Lower lobe of right lung (tissue), 2 donors: ENCODE measurements at places on chromosomes 12 and 14.

DNA sequence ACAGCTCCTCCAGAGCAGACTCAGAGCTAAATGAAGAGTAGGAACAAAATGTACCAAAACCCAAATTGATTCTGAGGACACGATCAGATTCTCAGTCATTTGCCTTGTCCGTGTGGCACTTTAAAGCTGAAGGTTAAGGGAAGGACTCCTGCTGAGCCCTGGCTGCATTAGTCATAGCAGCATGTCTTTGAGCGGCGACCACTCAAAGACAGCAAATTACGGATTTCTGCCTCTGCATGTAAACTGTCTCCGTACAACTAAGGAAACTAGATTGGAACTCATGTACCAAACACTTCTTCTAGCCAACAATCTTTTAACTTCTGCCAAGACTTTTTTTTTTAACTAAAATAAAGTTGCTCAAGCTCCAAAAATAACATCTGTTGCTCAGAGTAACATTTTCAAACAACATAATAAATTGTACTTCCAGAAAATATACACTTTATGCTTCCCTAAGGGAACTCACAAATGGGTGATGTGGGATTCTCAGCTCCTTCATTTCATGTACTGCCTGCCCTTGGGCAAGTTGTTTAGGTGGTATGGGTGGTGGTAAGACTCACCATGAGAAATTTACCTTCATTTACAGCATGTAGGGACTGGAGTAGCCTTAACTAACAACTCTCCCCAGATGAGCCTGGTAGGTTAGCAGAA, 56.1 kb downstream of the RERG start:
- DNase-seq: no peak

GRCh38 chr14:86404425-86404824, 874.5 kb downstream of the FLRT2 start:
- no peak for DNase-seq

GRCh38 chr12:123998344-123998990, 25.5 kb downstream of the ZNF664 start:
- DNase-seq: no peak

- no peak for DNase-seq
These were observed 199.0 kb downstream of the KIF26A start for GRCh38 chr14:104337351-104337750.

DNA sequence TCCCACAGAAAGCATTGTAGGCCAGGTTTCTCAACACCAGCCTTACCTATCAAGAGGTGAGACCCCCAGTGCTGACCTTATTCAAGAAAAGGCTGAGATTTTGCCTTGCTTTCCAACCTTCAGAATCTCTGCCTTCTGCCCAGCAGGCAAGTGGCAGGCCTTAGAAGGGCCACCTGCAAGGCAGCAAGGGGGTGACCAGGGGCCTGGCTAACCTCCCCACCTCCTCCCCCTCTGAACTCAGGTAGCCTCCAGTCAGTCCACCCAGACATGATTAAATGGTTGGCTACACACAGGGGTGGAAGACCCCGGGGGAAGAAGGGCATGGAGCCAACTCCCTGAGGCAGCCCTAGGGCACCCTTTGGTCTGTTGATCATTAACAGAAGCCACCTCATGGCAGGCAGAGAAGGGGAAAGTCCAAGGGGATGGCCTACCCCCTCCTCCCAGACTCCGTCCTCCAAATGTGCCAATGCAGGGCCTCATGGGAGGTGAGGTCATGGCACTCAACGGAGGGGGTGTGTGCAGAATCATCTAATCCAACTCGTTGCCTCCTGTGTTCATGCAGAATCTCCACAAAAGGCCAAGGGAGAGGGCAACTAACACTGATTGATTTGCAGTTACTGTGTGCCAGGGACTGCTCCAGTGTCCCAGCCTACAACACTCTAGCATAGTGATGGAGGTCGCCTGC, 8.5 kb downstream of the ZFP36L1 start:
- DNase-seq: no peak

GRCh38 chr12:95072900-95073697, at the start of gene NR2C1:
TSS of gene NR2C1 (minus strand) at chr12:95073618. CDS start at chr12:95067384, 6,234 bp downstream.
- peak; percentile 95 for DNase-seq

- DNase-seq: no peak
These were observed 223.7 kb downstream of the CHST11 start for GRCh38 chr12:104680491-104680890.

DNA sequence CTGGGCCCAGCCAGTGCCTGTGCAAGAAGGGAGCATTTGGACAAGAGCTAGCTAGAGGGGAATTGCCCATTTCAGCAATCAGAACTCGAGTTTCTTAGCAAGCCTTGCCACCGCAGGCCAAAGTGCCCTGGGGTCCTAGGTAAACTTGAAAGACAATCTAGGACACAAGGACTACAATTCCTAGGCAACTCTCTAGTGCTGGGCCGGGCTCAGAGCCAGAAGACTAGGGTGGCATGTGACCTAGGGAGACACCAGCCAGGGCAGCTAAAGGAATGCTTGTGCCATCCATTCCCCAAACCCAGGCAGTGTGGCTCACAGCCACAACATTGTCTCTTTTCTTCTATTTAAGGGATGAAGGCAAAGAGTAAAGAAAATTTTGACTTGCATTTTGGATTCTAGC, 205.0 kb downstream of the BMP4 start:
- no peak for DNase-seq

- DNase-seq: no peak
These were observed 141.3 kb upstream of the PLEKHG7 start for GRCh38 chr12:92561543-92561899.

DNA sequence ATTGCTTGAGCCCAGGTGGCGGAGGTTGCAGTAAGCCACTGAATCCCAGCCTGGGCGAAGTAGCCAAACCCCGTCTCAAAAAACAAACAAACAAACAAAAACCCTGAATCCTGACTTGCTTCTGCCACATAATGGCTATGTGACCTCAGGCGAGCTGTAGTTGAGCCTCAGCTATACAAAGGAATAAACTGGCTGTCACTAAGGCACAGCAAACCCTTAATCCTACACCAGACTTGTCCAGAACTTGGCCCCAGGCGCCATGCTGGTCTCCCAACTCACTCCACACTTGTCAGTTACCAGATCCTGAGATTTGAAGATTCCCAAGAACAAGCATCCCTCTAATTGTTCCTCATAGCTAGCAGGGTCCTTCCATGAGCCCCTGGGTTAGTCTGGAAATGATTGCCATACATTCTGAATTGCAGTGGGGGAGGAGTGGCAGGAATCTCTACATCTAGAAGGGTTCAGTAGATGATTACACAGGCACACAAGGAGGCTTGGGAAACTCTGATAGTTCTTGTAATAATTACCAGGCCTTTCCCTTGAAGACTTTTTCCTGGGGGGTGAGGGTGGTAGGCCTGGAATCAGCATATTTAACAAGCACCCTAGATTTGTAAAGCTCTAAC, 9.9 kb downstream of the MAP3K12 start:
- no peak for DNase-seq

DNA sequence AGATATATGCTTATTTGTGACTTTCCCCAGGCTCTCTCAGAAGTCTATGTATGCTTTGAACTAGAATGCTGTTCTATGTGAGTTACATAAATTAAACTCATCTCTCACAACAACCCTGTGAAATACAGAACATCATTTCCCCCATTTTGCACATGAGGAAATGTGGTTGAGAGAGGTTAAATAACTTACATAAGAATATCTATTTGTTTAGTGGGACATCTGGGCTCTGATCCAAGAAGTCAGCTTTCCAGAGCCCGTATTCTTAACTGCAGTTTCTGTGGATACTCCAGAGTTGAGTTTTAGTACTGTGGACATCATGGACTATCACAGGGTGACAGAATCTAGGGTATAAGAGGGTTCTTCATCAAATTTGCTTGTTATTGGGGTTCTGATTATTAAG, 242.5 kb upstream of the ARHGAP5 start:
- DNase-seq: no peak

DNA sequence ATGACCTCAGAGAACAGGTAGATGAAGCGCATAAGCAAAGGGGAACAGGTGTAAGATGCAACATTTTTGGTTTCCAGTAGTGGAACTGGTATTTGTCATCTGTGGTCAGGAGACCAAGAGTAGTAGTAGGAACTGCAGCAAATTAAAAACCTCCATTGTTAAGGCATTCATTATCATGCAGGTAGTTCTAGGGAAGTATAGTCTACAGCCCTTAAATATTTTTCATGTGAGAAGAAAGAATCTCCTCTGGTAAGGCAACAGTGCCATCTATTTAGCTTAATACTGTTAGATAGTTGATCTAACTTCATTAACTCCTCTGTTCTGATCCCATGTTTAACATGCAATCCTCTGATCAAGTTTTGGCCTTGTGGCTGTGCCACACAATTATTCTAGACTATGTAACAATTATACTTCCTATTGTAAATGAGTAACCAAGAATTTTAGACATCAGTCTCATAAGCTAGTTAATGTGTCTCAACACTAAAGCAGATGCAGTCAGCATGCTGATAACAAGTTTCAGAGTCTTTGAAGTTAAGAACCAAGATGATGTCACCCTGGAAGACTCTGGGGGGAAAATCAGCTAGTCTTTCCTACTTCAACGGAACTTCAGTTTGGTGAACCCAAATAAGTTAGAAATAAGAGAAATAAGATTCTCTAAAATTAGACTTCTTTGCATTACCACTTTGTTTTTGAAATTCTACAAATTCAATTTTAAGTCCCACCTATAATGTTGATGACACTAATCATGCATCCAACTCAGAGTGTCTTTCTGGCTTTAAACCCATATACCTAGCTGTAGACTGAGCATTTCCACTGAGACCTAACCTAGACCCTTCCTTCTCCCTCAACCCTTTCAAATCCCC, 70.9 kb downstream of the STXBP6 start:
- no peak for DNase-seq

- DNase-seq: no peak
These were observed 92.8 kb upstream of the TMCC3 start for GRCh38 chr12:94743174-94743573.

DNA sequence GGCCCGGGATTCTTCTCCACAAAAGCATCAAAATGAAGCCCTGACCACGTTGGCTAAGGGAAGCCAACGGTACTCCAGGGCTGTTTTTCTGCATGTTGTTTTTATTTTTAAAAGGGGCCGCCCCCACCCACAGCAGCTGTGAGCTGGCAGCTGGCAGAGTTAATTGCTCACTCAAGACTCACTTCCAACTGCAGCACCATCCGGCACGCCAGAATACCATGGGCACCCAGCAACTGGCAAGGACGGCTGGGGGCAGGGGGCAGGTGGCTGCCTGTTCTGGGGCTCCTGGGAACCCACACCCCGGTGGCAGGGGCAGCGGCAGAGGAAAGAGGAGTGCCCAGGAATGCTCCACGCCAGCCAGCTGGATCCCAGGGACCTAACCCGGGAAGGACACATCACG, 44.3 kb downstream of the NCOR2 start:
- DNase-seq: no peak

DNA sequence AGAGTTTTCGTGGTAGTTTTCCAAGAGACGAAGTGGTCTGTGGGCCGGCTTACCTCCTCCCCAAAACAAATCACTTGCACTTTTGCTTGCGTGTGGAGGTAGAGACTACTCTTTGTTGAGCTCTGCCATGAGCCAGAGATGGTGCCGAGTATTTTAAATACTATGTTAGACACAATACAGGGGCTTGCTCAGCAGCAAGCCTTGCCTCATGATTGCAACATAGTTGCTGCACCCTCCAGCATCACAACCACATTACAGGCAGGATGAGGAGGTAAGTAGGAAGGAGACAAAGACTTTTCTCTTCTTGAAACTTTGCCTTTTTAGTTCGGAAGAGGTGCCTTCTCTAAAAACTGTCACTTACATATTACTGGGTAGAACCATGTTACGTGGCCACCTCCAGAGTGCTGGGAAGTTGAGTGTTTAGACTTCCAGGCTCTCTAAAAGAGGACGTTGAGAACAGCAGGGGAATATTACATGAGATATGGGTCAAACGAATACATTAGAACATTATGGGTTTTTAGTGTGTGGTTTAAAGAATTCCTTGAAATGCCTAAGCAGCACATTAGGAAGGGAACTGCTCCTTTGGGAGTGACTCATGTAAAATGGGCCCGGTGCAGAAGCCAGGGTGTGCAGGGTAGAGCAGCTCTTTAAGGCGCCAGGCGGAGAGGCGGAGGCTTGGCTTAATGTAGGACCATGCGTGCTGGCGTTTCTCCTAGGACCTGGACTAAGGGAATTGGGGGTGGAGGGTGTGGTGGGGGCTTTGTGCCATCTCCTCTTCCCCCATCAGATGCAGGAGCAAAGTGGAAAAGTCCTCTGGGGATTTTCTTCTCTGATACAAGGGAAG, 110.6 kb upstream of the PRMT8 start:
- no peak for DNase-seq

DNA sequence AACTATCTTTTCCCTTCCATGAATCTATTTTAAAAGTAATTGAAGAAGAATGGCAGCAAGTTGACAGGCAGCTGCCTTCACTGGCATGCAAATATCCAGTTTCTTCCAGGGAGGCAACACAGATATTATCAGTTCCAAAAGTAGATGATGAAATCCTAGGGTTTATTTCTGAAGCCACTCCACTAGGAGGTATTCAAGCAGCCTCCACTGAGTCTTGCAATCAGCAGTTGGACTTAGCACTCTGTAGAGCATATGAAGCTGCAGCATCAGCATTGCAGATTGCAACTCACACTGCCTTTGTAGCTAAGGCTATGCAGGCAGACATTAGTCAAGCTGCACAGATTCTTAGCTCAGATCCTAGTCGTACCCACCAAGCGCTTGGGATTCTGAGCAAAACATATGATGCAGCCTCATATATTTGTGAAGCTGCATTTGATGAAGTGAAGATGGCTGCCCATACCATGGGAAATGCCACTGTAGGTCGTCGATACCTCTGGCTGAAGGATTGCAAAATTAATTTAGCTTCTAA, 18.4 kb downstream of the TMPO start:
- no peak for DNase-seq

DNA sequence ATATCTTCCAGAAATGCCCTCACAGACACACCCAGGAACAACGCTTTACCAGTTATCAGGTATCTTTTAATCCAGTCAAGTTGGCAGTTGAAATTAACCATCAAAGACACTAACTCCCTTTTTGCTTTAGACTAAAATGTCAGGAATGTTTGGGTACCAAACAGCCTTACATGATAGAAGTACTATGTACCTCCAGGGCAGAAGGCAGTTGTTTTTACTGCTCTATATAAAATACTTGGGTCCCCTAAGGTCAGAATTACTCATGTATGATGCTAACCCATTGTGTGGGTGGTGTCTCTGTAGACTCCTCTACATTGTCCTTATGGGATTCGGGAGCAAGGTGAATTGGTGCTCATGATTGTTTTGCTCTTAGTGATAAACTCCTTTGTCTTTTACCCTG, 492.5 kb upstream of the FLRT2 start:
- no peak for DNase-seq

DNA sequence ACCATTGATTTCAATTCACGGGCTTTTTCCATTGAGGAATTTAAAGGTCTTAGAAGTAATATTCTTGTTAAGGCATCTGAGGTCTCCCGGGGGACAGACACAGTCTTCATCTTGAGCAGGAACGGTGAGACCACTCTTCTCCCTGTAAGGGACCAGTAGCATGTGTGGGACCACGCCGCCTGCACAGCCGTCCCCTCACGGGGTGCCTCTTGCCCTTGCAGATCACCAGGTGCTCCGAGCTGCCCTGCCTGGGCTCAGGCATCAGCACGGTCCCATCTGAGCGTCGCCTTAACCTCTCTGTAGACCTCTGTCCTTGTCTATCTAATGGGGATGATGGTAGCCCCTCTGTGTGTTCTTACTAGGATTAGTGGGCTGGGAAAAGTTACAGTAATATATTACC, 74.1 kb downstream of the PPP2R5C start:
- DNase-seq: no peak
